NCI-H1930 (cell line): ENCODE measurements at places on chromosomes 1 and 21.

DNA sequence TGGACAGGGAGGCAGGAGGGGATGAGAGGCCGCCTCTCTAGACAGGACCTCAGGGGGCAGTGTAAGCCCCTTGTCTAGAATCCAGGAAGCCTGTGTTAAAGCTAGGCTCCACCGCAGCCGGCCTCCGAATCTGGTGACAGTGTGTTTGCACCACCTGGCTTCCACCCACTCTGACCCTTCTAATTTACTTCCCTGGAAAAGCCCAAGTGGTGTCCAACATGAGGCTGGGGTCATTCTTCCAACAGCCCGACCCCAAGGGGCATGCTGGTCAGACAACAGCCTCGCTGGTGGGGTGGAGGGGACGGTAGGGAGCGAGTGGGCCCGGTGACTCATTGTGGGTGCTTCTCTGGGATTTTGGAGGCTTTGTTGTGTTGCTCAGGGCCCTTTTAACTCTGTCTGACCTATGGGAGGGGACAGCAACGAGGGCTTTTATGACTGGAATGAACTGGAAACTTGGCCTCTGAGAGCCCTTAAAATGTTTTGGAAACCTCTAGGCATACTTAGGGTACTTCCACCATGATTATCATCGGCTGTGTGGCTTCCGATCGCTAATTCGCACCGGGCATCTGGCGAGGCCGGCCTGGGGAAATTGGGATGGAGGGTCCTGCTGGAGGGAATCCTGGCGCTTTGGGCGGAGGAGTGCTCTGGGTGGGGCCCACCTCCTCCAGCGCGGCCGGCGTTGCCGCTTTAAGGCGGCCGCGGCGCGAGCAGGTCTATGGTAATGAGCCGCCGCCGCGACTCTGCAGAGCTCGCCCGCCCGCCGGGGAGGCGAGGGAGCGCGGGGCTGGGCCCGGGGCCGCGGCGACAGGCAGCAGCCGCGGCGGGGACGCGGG is at the start of gene CELSR2:
CELSR2 (plus strand) TSS at position 743 of the 833 bp plus-strand sequence. CDS start 541 bp downstream, outside the sequence.
- peak; percentile 84 for DNase-seq

GRCh38 chr1:193769651-193770050 is 583.2 kb upstream of the B3GALT2 start:
- DNase-seq, result no peak

DNA sequence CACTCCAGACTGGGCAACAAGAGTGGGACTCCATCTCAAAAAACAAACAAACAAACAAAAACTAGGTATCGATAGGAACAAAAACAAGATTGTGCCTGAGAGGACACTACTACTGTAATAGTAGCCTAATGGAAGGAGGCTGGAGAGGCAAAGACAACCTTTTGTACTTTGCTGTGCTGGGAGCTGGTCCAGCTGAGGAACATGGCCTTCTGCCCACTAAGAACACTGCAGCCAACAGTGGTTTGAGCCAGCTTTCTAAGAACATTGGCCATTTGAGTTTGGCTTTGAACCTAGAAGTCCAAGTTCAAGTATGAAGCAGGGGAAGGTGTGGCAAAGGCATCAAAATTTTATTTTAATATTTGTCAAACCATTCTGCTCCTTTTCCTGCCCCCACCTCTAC is 22.7 kb upstream of the RGS8 start:
- DNase-seq, result no peak

- DNase-seq, result no peak
These were observed 93.5 kb downstream of the SIK1 start for GRCh38 chr21:43333298-43334062.

DNA sequence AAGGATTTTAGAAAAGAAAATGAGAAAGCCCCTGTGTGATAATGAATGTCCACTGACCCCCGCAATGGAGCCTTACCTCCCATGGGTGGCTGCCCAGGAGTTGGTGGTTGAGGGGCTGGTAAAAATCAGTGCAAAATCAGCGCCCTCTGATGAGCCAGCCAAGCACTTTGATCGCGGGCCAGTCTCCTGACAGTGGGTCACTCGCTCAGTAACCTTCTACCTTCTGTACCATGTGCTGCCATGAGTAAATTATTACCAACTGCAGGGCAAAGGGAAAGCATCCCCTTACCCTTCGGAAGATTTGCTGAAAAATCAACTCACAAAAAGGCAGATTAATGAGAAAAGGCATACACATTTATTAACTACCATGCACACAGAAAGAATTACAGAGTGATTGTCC is 58.8 kb downstream of the KCNK1 start:
- no peak for DNase-seq

GRCh38 chr1:22641906-22642636 is 1.4 kb upstream of the C1QC start:
- peak; percentile 22 for DNase-seq

DNA sequence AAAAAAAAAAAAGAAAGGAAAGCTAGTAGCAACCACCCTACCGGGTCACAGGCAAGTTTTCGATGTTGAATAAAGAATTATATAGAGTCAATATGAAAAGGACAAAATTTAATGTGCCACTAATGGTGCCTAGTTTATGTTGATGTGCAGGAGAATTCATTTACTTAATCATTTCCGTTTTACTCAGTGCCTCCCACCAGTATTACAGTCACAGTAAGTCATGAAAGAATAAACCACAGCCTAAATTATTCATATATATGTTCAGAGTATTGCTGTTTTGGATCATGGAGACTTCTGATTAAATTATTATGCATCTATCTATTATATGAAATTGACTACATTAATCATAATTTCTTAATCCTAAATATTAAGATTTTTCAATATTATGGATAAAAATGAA is 35.3 kb downstream of the FNBP1L start:
- DNase-seq, result no peak

- DNase-seq, result no peak
These were observed 50.3 kb downstream of the GPR161 start for GRCh38 chr1:168086438-168086837.

DNA sequence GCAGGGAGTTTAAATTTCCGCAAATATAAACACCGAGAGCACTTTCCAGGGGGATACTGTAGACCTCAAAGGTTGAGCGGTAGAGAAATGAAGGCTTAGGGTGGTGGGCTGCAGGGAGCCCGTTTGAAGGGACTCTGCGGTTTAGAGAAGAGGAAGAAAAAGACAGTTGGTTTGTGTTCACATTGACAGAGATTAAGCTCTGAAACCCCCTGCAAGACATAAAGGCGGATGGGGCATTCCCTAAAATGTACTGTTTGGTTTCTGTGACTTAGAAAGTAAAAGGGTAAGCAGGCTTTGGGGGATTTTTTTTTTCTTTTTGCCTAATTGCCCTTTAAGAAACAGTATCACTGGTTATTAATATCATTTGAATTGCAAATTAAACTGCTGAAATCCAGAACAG is 1.3 kb downstream of the KAZN start:
- no peak for DNase-seq

DNA sequence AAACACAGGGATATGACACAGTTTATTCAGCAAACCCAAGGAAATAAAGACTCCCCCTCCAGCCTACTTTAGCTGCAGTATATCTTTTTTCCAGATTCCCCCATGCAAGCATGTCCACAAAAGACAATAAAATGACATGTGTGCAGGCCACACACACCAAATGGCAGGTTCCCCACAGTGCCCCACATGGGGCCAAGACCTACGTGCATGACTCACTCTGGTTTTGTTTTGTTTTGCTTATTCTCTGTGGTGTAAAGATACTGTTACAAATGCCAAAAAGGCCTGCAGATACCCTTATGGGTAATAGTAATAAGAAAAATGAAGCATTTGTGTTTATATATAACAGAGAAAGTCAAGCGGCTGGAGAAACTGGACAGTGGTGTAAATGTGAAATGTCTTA is 71.6 kb downstream of the RD3 start:
- DNase-seq, result no peak

GRCh38 chr1:116502671-116503314 is 68.0 kb downstream of the CD58 start:
- no peak for DNase-seq

DNA sequence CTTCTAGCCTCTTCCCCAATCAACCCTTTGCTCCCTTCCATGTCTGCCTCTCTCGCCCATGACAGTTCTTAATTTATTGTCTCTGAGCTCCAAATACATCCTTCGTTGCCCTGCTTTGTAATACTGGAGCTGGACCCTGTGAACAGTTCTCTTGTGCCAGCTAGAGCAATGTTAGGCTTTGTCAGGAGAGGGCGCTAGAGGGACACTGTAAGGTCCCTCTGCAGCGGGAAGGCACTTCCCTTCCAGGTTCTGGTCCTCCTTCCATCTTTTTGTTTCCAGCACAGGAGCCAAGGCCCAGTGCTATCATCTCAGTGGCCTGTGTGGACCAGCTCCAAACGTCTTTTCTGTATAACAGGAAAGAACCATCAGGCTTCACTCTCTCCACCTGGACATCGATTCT is 95.9 kb downstream of the PTPRU start:
- DNase-seq, result peak; percentile 32

- DNase-seq, result no peak
These were observed 24.7 kb upstream of the DISP1 start for GRCh38 chr1:222790115-222790514.

DNA sequence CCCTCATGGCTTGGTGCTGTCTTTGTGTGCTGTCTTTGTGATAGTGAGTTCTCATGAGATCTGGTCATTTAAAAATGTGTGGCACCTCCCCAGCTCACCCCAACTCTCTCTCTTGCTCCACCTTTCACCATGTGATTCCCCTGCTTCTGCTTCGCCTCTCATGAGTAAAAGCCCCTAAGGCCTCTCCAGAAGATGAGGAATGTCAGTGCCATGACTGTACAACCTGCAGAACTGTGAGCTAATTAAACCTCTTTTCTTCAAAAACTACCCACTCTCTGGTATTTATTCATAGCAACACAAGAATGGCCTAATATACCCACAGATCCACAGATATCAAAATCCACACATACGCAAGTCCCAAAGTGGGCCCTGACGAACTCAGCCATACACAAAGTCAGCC is 88.9 kb upstream of the PPP2R5A start:
- no peak for DNase-seq

DNA sequence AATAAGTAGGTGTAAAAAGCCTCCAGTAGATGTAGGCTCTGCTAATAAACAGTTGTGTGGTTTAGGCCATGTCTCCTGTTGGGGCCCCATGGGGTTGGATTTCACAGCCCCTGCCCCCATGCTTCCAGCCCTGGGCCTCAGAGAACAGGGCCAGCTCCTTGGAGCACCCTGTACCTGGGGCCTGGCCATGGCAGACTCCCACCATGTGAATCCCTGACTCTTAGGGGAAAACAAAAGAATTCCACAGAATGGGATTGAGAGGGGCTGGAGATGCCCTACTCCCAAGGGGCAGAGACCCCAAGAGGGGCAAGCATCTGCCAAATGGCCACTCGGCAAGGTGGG is 11.5 kb downstream of the LRP8 start:
- DNase-seq, result no peak

- no peak for DNase-seq
These were observed 143.9 kb downstream of the NTPCR start for GRCh38 chr1:233094269-233094668.

DNA sequence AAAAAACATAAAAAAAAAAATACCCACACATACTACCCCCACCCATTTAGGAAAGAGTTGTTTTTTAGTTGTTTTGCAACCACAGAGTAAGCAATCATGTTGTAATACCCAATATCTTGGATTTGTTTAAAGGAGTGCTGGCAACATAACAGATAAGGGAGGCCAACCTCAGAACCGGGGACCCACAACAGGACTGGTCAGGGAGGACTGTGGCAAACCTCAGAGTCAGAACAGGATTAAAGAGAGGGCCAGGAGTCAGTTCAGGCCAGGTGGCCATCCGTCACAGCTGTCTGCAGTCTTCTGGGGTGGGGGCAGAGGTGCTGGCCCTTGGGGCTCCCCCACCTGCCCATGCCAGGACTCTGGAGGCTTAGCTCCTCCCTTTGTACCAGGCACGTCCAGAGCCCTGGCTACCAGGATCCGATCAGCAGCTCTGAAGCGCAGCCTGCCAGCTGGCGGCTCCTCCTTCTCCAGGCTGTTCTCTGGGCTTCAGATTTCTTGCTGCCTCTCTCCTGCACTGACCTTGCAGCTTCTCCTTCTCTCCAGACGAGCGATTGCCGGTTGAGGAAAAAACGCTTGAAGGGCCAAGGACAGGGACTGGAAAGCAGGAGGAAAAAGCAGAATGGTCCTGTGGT is 7.9 kb downstream of the H6PD start:
- DNase-seq, result no peak

GRCh38 chr1:157008502-157008901 is 37.0 kb downstream of the ARHGEF11 start:
- DNase-seq, result no peak

DNA sequence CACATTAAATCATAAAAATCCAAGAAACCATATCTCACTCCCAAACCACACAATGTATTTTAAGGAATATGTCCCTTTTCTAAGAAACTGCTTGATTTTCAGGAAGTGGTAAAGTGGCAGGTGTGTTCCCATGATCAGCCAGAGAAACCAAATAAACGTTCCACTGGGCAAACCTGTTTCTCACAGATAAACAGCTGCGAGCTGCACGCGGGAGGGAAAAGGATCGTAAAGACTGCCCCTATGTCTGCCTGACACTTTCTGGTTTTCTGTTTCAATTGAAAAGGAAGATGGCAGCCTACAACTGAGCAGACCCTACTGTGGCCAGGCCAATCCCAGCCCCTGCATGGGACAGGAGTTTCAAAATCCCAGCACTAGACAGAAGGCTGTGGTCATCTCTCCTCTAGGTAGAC is 36.6 kb downstream of the HIVEP3 start:
- DNase-seq, result no peak

GRCh38 chr1:108345776-108346531 is 102.1 kb upstream of the NBPF4 start:
- no peak for DNase-seq

- no peak for DNase-seq
These were observed 309.2 kb downstream of the HLX start for GRCh38 chr1:221188458-221188857.

DNA sequence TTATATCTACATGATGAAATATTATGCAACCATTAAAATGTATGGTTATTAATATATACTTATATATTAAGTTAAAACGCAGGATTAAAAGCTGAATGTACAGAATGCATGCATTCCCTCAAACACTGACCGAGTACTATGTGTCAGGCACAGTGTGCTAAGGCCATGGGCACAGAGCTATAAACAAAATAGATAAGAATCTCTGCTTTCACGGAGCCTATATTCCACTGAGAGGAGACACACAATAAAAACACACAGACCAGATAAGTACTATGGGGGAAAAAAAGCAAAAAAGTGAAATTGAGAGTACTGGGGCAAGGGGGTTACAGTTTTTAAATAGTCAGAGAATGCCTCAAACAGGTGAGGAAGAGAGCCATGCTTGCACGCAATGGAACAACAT is 62.7 kb downstream of the GPATCH2 start:
- no peak for DNase-seq

- no peak for DNase-seq
These were observed 183.3 kb upstream of the TMEM51 start for GRCh38 chr1:14970115-14970798.
